ENCODE measurements at places on chromosomes 6 and 20. TPM values are rescaled to one million over a fixed set of nuclear protein-coding genes. Genes with fewer than 3 reads are reported as not detected.

The RIPOR3 gene
- total RNA-seq: 2.4 TPM

The FOXF2 gene
- total RNA-seq: 1.1 TPM

The ZC2HC1B gene
- not detected for total RNA-seq

The C20orf202 gene
- not detected for total RNA-seq

The CDH22 gene
- total RNA-seq: not detected

The EBF4 gene
- total RNA-seq: under 0.01 TPM

The PKIB gene
- 3.5 TPM for total RNA-seq

The LCA5 gene
- 10.1 TPM for total RNA-seq

The CCDC170 gene
- 1.8 TPM for total RNA-seq

The CDSN gene
- not detected for total RNA-seq

The ESR1 gene
- 3.3 TPM for total RNA-seq

The MATN4 gene
- total RNA-seq: not detected

The CRISP2 gene
- total RNA-seq: not detected

The GSTA3 gene
- total RNA-seq: not detected

The CALHM6 gene
- 0.88 TPM for total RNA-seq

The TMEM14B gene
- total RNA-seq: 64.1 TPM

The TNXB gene
- 8.3 TPM for total RNA-seq

The STMND1 gene
- total RNA-seq: not detected

The GTSF1L gene
- total RNA-seq: not detected

The ANKRD66 gene
- total RNA-seq: not detected

The HINT3 gene
- total RNA-seq: 30.4 TPM

The TAAR2 gene
- total RNA-seq: not detected

The HUS1B gene
- 0.72 TPM for total RNA-seq

The BPI gene
- not detected for total RNA-seq

The RRP36 gene
- 84.0 TPM for total RNA-seq

The NELFCD gene
- total RNA-seq: 46.7 TPM

The SLC2A4RG gene
- total RNA-seq: 29.5 TPM

The OOEP gene
- 0.36 TPM for total RNA-seq

The RSPH9 gene
- total RNA-seq: under 0.01 TPM
